ACHN (cell line): ENCODE measurements at places on chromosomes 1 and 21.

- peak; percentile 2 for DNase-seq
Observed at GRCh38 chr21:44487831-44488230, 32.5 kb downstream of the LRRC3 start.

GRCh38 chr1:57235730-57236510, 187.9 kb downstream of the DAB1 start:
- DNase-seq, result no peak

GRCh38 chr21:44353191-44353970, at the start of gene TRPM2:
TRPM2 (plus strand) TSS chr21:44353621; CDS start chr21:44353701, 80 bp downstream.
- no peak for DNase-seq

DNA sequence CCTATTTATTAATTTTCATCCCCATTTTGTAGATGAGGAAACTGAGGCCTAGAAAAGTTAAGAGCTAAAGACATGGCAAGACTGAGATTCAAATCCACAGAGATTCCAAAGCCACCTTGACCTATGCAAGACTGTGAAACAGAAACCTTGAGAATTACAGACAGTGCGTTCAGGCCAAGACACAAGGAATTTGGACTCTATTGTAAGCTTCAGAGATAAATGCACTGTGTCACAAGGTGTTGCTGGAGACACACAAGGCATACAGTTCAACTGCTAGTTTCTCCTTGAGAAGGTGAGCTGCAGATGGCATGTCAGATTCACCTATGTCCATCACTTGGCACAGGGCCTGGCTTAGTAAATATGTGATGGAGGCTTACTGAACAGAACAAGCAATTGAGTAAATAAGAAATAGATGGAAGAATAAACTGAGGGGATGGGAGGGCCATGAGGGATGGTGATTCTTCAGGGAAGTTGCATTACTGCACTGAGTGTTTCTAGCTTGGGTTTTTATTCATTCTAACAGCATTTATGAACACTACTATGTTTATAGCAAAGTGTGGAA, 215.0 kb downstream of the DAB1 start:
- no peak for DNase-seq

DNA sequence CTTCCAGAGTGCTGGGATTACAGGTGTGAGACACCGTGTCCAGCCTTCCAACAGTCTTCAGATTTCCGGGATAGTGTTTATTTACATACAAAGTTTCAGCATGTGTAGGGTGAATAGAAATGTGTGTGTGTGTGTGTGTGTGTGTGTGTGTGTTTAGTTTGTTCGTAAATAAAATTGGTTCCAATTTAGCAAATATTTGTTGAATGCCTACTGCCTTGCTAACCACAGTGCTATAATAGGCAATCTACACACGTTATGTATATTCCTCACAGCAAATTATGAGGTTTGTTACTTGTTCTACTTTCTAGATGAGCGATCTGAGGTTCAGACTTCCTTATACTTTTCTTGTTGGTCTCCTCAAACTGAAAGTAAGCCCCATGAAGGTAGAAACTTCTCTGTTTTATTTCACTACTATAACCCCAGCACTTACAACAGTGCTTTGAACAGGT, 32.8 kb upstream of the EPS15 start:
- DNase-seq, result no peak

GRCh38 chr1:226541631-226542622, 6.6 kb upstream of the STUM start:
- no peak for DNase-seq

- peak; percentile 35 for DNase-seq
Observed at GRCh38 chr1:242886137-242886536, 361.6 kb upstream of the PLD5 start.

DNA sequence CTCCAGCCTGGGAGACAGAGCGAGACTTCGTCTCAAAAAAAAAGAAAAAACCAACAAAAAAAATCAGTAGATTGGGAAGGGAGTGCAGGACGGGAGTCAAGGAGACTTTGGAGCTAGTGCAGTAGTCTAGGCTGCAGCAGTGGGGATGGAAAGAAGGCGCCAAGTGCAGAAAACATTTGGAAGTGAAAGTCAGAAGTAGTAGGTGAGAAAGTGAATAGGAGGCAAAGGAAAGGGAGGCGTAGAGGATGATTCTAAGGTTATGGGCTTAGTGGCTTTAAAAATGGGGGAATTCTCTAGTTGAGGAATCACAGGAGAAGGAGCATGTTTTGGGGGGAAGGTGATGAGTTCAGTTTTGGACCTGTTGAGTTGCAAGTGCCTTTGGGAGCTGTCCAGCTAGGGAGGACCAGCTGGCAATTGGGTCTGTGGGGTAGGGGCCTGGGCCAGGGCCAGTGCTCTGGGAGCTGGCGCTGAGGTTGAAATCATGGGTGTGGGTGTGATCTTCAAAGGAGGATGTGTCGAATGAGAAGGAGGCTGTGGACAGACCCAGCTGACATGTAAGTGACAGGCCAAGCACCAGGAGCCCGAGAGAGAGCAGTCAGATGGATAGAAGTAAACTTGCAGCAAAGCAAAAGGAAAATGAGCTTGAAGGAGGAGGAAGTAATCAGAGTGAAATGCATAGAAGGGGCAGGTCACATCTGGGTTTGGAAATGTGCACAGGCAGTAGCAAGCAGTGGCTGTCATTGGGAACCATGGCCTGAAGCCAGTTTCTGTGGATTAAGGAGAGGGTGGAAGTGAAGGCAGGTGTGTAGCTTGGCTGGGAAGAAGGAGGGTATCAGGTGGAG, 15.8 kb downstream of the TMCC2 start:
- DNase-seq, result no peak

DNA sequence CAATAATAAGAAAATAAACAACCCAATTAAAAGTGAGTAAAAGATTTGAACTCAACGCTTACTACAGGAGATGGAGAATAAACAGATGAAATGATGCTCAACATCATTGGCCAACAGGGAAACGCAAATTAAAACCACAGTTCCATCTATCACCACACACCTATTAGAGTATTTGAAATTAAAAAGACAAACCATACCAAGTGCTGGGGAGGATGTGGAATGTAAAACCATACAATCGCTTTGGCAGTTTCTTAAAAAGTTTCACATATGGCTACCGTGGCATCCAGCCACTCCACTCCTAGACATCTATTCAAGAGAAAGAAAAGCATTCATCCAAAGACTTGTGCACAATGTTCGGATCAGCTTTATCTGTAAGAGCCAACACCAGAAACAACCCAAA, 1.3 kb upstream of the LRRC3 start:
- no peak for DNase-seq

- DNase-seq, result no peak
Observed at GRCh38 chr1:188949701-188950100, 1528.0 kb downstream of the BRINP3 start.

GRCh38 chr1:88892357-88892877, 1.1 kb upstream of the GTF2B start:
- DNase-seq, result peak; percentile 90

GRCh38 chr21:15063081-15063813, 1.6 kb downstream of the NRIP1 start:
- DNase-seq, result no peak

- DNase-seq, result no peak
Observed at GRCh38 chr1:182317611-182318161, 73.9 kb downstream of the GLUL start.

DNA sequence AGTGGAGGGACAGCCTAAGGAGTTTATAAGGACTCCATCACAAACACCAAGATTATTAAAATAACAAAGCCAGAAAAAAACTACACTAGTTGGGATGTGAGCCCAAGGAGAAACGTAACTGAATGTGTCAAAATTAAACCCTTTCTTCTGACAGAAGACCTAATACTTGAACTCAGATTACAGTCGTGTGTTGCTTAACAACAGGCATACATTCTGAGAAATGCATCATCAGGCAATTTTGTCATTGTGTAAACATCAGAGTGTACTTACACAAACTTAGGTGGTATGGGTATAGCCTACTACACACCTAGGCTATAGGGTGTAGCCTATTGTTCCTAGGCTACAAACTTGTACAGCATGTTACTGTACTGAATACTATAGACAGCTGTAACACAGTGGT, 23.4 kb downstream of the DSTYK start:
- DNase-seq, result no peak

GRCh38 chr1:55015123-55015522, 16.4 kb downstream of the BSND start:
- DNase-seq, result no peak

DNA sequence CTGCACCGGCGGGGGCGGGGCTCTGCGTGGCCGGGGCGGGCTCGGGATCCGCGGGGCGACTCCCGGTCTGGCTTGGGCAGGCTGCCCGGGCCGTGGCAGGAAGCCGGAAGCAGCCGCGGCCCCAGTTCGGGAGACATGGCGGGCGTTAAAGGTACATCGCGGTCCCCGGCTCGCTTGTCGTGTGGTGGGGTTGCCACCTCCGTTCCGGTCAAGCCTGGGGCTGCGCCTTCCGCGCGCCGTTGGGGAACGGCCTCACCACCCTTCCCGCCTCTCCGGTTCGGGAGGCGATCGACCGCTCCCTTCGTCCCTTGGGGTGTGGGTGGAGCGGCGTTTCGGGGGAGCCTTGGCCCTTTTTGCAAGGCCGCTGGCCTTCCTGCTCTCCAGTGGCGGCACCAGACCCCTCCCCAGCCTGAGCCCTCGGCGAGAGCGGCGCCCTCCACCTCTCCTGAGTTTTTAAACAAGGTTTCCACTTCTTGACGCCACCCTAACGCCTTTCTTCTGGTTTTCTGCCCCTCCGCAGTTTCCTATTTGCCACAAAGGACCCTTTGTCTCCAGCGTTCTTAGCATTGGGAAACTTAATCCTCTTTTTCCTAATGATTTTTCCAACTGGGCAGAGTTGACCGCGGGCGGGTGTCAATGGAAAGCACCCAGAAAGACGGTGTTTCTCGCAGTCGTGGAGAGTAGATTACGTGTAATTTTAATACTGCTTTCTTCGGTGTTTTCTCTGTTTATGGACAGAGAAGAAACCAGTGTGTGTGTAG, at the start of the genes LEPR and LEPROT:
TSS of gene LEPR (plus strand) at position 79 of the 761 bp plus-strand sequence. CDS start 144,898 bp downstream, outside the sequence.
TSS of gene LEPROT (plus strand) at position 79 of the 761 bp plus-strand sequence. CDS start at position 136, 57 bp downstream.
- peak; percentile 24 for DNase-seq

- DNase-seq, result no peak
Observed at GRCh38 chr1:14724246-14724645, 125.8 kb downstream of the KAZN start.

DNA sequence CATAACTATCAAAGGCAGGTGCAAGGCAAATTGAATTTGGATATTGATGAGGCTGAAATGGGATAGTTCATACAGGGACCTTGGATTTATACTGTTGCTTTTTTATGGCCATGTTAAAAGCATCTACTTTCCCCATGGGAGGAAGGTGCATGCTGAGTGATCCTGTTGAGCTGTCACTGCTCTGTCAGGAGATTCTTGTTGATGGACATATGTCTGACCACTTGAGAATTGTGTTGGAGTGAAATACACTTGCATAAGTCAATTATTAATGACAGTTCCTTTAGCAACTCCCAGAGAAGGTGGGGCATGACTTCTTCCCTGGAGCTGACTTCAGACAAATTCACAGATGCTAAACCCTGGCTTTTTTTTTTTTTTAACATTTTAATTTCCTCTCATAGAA, 58.4 kb upstream of the DYNLT5 start:
- no peak for DNase-seq

GRCh38 chr1:156689953-156690674, 12.9 kb upstream of the NES start:
- no peak for DNase-seq

GRCh38 chr1:193335806-193336428, 149.5 kb upstream of the B3GALT2 start:
- no peak for DNase-seq

- peak; percentile 19 for DNase-seq
Observed at GRCh38 chr1:50271968-50272578, 151.2 kb downstream of the DMRTA2 start.

DNA sequence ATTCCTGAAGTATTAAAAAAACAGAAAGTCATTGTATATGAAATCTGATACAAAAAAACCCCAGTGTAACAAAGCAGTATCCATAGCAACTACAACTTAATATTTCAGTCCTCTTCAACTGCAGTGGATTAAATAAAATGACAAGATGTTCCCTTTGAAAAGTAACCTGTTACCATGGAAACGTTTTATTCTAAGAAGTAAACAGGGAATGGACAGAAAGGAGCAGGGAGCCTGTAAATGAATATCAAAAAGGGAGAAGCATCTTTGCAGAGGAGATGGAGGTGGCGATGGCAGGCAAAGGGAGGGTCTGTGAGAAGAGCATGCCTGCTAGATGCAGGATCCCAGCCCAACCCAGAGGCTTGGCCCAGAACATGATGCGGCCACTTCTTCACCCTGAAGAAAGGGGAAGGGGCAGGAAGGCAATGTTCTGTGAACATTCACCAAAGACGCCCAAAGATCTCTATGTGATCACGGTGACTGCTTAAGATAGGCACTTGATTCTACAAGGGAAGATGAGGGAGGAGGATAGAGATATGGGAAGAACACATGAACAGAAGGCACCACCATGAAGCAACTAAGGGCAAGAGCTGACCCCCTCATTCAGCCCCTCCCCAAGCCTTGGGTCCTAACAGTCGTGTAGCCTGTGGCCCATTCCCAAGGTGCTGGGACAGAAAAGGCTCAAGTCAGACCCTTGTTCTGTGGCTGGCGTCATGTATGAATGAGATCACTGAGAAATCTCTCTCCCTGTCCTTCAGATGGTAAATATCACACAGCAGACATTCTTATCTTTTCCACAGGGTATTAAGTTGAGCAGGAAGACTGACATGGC, 200.0 kb downstream of the SLC45A1 start:
- DNase-seq, result no peak

DNA sequence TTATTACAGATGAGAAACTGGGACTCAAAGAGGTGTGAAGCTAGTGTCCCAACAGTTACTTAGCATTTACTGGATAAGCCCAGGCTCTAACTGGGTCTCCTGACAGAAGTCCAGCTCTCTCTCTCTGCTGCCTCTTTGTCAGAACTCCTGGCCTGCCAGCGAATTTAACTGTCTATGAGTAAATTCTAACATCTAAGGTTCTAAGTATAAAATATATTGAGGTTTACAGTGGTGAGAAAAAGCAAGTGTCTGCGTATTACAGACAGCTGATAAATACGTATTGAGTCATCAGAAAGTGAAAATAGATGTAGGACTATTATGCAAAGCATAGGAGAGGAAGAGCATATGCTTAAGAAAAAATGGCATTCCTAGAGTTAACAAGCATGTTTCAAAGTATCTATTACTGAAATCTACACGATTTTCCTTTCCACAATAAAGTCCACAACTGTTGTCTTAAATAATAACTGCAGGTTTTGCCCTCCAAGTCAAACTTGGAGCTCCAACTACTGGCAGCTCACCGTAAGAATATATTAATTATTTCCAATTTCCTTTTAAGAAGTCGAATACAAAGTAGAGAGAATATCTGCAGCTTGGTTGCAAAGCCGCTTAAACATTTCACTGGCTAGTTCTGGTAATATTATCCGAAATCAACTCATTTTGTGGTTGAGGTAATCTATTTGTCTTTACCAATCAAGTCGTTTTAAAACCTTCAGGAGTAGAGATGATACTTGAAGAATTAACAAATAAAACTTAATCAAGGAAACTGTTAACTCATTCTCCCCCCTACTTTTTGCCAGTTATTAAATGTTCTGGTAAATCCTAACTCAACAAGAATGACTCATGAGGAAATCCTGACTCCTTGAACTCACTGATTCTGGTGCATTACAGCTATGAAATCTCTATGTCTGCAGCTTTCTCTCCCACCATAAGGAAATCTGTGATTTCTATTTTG, 1.4 kb upstream of the RGS2 start:
- DNase-seq, result peak; percentile 68
